Stimulated activated CD4-positive, alpha-beta T cell treated with anti-CD3 and anti-CD28 coated beads, Interleukin-15, amount 100 ng/mL, for 24 hours (primary cell): ENCODE measurements at places on chromosomes 11 and 22.

GRCh38 chr11:121464352-121464946 lies 11.7 kb upstream of the SORL1-AS1 start:
- peak; percentile 89 for DNase-seq

DNA sequence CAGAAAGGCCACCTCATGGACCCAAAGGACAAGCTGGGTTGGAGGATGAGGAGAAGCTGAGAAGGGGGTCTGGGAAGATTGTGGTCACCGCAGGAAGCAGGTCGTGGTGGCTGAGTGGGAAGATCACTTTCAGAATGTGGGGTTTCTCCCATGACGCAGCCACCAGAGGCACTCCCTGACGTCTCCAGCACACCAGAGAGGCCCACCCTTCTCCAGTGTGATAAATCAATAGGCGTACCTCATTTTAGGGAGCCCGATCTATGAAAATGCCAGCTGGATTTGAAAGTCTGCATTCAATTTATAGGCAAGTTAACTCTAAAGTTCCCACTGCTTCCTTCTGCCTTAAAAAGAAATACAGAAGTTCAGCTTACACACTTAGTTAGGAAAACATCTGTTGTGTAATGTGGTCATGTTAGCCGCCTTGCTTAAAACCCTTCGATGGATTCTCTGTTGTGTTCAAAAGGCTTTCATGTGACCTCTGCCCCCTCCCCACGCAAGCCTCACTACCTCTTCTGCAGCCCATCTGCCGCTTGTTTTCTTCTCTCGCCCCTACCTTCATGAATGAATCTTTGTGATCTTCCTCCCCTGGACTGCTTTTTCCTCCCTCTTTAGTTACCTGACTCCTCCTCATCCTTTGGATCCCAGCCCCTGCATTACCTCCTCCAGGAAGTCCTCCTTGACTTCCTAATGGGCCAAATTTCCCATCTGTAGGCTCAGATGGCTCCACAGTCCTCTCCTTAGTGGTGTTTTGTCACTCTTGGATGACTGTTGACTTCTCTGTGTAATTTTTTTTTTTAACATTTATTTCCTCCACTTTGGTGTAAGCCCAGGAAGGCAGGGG lies 10.7 kb downstream of the TSPAN18 start:
- DNase-seq = peak; percentile 19

DNA sequence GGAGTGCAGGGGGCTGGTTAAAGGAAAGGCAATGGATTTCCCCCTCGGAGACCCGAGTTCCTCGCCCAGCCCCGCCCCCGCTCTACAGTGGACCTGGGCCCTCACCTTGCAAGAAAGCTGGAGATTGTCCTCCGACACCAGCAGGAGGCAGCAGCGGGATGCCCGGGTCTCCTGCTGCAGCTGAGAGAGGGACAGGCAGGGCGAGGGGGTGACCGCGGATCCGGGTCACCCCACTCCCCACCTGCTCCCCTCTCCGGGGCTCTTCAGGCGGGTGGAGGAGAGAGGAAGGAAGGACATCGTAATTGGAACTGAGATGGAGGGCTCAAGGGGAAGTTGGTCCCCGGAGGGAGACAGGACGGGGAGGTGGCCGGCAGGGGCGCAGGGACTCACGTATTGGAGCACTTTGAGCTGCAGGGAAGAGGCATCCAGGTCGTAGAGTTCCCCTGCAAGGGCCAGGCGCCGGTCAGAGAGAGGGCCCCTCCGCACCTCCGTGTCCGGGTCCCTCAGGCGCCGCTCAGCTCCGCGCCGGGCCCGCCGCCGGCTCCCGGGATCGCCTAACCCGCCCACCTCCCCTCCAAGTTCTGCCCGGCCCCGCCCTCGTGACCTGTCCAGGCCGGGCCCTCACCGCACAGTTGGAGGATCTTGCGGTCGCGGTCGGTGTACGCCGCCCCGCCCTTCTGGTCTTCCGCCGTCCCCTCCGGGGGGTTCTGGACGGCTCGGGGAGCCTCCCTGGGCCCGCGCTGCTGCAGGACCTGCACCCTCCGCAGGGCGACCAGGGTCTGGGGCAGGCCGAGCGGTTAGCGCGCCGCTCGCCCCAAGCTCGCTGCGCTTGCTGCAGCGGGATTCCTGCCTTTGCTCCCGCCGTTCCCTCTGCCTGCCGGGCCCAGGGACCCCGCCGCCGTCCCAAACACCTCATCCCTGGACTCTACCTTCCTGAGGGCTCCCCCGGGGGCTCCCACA lies 84.1 kb downstream of the PDE2A start:
- peak; percentile 72 for DNase-seq

DNA sequence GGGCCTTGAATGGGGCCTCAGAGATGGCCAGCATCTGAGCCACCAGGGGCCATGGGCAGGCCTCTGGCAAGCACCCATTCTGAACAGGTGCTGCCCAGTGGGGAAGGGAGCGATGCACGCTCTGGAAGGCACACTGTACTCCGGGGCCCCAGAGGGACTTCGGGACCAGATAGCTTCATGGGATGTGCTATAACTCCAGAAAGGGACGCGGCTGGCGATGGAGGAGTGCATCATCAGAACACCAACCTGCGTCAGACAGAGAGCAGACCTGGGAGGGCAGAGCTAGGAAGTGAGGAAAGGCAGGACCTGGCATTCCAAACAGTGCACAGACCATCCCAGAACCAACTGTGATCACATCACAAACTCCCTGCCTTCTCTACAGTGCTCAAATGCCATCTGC lies 16.8 kb downstream of the DGCR2 start:
- DNase-seq = no peak

GRCh38 chr11:33237039-33237597 lies 20.1 kb upstream of the HIPK3 start:
- no peak for DNase-seq

GRCh38 chr22:49962751-49963646 lies 2.4 kb downstream of the PIM3 start:
- DNase-seq = peak; percentile 40

DNA sequence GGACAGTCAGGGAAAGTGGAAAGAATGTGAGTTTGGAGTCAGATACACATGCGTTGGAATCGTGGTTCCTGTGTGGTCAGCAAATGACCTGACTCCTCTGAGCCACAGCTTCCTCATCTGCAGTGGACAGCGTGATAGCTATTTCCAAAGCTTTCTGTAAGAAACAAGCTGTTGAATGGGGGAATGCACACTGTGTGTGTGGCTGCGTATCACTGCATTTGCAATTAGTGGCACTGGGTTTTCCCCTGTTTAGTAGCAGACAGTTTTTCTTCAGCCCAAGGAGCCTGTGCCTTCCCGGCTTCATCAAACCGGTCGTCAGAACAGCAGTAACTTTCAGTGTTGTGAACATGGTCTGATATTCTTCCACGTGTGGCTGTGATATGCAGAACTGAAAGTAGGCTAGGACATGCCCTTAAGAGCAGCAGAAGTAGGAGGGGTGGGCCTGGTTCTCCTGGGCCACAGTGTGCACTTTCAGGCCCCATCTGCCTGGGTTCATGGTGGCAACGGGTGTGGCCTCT lies 121.5 kb downstream of the RRAS2 start:
- no peak for DNase-seq

- no peak for DNase-seq
Measured at GRCh38 chr11:122984186-122985011, 2.8 kb upstream of the BSX start.

GRCh38 chr11:1196516-1197391 lies 26.1 kb upstream of the MUC5B start:
- DNase-seq = no peak

DNA sequence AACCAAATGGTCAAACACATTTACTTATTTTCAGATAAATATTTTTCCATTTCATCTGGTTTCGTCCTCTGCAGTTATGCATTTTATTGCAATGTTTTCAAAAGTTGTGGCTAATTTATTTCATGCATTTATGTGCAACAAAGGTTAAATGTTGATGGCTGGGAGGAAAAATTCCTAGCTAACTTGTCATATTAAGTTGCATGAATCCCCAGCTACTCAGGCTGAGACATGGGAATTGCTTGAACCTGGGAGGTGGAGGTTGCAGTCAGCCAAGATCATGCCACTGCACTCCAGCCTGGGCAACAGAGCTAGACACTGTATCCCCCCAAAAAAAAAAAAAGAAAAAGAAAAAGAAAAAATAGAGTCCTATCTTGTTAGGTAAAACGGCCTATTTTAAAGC lies 1862.4 kb upstream of the RAG2 start:
- no peak for DNase-seq

DNA sequence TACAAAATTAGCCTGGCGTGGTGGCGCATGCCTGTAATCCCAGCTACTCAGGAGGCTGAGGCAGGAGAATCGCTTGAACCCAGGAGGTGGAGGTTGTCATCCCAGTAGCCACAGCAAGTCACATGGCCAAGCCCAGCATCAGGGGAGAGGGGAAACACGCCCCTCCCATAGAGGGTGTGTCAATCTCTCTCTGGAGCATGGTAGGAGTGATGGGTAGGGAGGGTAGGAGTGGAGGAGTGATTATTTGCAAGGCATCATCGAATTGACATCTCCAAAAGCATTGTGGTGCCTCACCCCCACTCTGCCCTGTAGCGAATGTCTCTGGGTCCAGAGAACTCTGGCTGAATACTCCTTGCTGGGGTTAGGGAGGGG lies 6.1 kb upstream of the SSTR3 start:
- DNase-seq = peak; percentile 45

GRCh38 chr11:57397394-57397990 lies 7.0 kb upstream of the PRG2 start:
- DNase-seq = no peak

DNA sequence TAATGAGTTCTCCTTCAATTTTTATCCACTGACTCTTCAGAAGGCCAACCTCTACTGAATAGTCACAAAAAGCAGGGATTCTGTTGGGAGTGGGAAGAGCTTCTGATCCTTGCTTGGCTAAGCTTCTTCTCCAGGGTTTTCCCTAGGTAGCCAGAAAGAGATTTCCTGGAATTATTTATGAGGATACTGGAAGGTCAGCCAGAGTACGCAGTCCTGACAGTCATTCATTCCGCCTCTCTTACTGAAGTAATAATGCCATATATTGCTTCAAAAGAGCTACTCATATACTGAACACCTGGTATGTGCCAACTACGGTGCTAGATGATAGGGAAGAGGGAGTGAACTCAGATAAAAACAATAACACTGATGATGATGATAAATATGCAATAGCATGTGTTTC lies 116.1 kb downstream of the CCDC34 start:
- no peak for DNase-seq

DNA sequence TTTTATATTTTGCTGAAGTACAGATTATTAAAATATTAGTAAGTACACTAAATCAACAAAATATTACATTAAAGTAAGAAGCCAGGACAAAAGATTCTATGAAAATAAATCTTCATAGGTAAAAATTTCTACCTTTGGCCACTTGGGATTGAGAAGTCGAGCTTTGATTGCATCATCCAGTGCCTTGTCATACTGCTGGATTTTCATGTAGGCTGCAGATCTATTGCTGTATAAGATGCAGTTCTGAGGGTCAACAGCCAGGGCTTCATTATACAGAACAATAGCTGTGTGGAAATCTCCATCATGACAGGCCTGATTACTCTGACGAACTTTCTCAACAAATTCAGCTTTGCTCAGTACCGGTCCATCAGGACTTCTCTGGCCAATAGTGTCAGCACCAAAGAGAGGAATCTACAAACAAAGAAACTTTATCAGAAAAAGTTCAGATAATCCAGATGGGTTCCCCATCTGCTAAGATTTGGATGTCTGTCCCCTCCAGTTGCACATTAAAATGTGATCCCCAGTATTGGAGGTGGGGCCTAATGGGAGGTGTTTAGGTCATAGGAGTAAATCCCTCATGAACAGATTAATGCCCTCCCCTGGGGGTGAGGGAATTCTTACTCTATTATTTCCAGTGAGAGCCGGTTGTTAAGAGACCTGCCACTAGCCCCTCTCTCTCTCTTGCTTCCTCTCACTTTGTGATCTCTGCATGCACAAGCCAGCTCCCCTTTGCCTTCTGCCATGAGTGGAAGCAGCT lies 50.0 kb downstream of the TTC28 start:
- DNase-seq = no peak

GRCh38 chr22:35128637-35129036 lies 62.7 kb downstream of the ISX start:
- DNase-seq = no peak

DNA sequence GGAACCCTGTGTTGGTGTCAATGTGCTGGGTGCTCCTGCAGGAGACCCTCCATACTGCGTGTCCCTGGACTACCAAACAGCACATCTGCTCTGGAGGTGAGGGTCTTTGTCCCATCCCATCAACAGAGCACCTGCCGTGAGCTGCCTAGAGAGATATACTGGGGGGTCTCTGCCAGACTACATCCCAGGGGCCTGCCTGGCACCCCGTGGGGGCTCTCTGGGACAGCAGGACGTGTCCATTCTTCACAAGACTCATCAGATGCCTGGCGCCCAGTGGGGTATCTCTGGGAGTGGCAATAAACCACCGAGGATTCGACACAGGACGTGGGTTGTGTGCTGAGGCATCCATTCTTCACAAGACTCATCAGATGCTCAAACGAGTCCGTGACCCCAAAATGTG lies 42.7 kb downstream of the SHANK2 start:
- DNase-seq = no peak

DNA sequence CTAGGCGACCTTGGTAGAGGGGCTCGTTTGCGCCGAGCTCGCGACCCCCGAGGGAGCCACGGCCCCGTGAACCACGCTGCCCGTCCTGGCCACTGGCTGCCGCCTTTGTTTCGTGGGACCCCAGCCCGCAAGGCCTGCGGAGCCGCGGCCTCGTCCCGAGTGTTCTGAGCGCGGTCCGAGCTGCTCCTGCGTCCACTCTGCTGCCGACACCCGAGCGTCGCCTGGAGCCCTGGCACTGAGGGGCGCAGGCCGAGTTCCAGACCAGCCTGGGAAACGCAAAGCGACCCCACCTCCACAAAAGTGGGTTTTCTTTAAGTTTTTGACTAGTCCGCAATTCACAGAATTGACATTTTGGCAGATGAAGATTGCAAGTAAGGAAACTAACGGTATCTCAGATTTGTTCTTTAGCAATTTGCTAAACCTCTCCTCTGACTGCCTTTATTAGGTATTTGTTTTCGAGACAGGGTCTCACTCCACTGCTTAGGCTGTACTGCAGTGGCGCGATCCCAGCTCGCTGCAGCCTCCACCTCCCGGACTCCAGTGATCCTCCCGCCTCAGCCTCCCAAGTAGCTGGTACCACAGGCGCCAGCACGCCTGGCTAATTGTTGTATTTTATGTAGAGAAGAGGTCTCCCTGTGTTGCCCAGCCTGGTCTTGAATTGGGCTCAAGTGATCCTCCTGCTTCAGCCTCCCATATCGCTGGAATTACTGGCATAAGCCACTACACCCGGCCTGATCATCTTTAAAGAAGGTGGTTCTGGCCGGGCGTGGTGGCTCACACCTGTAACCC lies 879 bp upstream of the RNH1 start:
- no peak for DNase-seq

GRCh38 chr11:99325847-99326246 lies 305.1 kb downstream of the CNTN5 start:
- no peak for DNase-seq

- no peak for DNase-seq
Measured at GRCh38 chr11:69501891-69502860, 20.7 kb downstream of the LINC01488 start.
